Suprapubic skin (tissue), 4 donors: ENCODE measurements at places on chromosomes 6 and 20.

DNA sequence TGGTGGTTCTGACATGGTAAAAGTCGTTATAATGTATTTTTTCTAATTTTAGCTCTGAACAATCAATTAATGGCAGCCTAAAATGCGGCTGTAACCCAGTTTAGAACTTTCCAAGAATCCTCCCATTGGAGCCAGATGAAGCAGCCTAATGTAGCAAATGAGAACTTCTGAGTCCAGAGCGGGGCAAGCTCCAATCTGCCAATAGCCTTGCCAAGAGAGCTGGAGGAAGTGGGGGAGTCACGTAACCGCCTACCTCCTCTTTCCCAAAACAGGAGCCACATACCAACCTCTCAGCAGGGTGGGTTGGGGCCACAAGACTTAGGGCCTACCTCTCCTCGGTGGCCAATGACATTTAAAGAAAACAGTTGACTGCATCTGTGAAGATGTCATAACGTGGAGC lies 230.6 kb downstream of the SOD2 start:
- DNase-seq, result no peak

- DNase-seq, result no peak
These were observed 32.2 kb upstream of the TULP1 start for GRCh38 chr6:35544769-35545361.

- no peak for DNase-seq
These were observed 104.1 kb upstream of the SCAF8 start for GRCh38 chr6:154629127-154629526.

DNA sequence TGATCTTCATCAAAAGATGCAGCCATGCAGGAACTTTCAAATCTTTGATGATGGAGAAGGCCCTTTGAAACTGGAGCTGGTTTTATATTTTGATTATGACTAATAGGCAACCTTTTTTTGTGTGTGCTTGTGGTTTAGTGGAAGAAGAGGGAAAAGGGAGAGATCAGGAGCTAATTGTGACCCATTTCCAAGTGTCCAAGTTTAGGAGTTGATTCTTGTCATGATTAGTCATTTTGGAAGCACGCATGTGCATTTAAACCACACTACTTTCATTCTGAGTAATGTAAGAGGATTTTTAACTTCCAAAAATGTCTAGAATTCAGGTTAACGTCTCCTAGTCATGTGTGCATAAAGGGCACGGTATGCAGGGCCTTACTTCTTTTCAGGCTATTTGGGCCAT lies 3.5 kb downstream of the FOXO3 start:
- DNase-seq, result no peak

DNA sequence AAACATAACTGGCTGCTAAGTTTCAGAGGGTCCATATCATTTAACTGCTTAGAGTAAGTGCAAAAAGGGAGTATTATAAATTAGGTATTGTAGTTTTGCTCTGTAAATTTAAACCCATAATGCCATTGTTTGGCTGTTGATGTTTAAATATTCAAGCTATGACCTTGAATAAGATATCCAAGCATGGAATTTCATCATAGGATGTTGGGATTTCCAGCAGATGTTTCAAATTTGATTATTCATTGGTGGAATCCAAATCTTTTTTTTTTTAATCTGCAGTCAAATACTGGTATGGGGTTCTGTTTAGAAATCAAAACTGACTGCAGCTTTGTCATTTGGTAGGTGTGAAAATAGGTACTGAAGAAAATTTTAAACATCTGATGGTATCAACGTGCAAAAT lies 161.0 kb downstream of the KHDC1L start:
- DNase-seq, result no peak

- no peak for DNase-seq
These were observed 3.2 kb downstream of the HMGA1 start for GRCh38 chr6:34239893-34240292.

- no peak for DNase-seq
These were observed 37.1 kb upstream of the KCNK5 start for GRCh38 chr6:39266375-39266774.

GRCh38 chr20:36847009-36847709 lies 28.8 kb upstream of the TLDC2 start:
- peak; percentile 90 for DNase-seq

GRCh38 chr6:41623330-41623729 lies 14.9 kb upstream of the MDFI start:
- no peak for DNase-seq

- no peak for DNase-seq
These were observed 47.5 kb downstream of the OR2B6 start for GRCh38 chr6:28004350-28005151.

DNA sequence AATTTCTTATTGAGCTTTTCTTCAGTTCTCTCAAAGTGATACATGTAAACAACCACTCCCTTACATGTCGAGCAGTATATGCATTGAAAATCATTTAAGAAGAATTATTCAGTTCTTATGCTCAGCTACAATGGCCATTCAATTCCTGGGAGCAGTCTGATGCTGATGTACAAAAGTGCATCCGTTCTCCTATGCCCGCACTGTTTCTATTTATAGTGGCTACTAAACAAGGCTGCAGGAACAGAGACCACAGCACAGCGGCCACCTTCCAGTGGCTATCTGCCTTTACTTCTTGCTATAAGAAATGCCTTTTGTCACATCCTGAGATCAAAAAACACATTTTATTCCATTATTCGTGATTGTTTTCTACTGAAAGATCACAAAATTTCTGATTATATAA lies 82.2 kb downstream of the FHL5 start:
- DNase-seq, result no peak

DNA sequence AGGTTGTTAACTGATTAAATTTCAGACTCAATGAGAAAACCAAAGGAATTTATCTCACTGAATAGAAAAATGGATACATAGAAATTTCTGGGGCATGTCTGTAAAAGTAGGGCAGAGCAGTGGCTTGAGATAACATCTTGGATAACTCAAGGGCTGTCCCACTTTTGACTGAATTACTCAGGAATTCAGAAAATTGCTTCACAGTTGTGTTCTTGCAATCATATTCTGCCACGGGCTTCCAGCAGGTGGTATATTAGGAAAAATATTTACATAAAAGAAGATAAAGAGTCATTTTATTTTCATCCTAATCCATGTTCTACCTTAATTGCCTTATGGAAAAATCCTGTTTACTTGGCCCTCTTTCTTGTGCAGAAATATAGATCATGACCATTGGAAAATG lies 156.4 kb upstream of the AKIRIN2 start:
- no peak for DNase-seq

- DNase-seq, result no peak
These were observed 676.5 kb downstream of the TENT5A start for GRCh38 chr6:81075974-81076373.

- no peak for DNase-seq
These were observed 1.8 kb downstream of the PLEKHG1 start for GRCh38 chr6:150601439-150601838.

GRCh38 chr6:14709900-14710299 lies 536.0 kb upstream of the JARID2 start:
- no peak for DNase-seq

DNA sequence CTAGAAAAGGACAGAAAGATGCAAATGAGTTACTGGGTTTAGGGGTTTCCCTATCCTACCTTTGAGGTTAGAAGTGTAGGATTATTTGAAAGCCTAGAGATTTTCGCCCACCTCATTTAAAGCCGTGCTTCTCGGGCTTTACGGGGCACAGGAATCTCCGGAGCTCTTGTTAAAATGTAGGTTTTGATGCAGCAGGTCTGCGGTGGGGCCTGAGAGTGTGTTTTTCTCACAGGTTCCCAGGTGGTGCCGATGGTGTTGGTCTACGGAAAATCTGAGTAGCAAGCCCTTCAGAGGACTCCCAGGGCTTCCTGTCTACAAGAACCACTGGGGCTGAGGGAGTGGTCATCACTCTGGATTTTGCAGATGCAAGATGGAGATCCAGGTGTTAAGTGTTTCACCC lies 47.5 kb downstream of the TRAM2 start:
- no peak for DNase-seq

- no peak for DNase-seq
These were observed 27.7 kb downstream of the ME1 start for GRCh38 chr6:83403191-83403590.

DNA sequence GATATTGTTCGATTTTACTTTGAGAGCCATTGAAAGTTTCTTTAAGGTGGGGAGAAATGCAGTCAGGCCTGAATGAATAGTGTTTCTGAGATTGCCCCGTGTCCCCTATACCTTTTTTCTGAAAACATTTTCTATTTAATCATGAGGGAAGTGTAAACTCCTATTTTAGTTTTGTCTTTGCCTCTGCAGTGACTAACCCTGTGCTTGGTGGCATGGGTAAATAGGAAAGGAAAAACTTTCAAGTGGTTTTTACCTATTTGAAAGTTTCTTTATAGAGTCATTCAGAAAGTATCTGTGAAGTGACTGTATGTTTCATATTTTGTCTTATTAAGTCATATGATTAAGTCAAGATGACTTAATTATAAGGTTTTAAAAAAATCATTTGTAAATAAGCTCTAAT lies 14.5 kb downstream of the SNRNP48 start:
- no peak for DNase-seq

DNA sequence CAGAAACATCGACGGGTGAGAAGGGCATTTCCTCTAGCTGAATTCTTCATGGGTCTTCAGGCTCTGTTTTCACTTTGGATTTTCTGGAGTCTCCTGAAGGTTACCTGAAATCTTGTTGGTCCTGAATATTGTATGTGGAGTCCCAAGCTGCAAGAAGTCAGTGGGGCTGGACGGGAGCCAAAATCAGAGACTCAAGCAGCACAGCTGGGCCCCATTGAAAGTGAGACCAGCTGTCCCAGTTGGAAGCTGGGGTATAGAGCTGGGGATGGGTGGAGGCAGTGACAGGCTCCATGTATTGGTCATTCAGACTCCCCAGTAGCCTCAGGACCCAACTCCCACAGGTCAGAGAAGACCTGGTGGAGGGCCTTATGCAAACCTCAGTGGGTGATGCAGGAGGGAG lies 111.3 kb upstream of the MLN start:
- no peak for DNase-seq

- DNase-seq, result no peak
These were observed 446.7 kb downstream of the GJA1 start for GRCh38 chr6:121881974-121882667.

DNA sequence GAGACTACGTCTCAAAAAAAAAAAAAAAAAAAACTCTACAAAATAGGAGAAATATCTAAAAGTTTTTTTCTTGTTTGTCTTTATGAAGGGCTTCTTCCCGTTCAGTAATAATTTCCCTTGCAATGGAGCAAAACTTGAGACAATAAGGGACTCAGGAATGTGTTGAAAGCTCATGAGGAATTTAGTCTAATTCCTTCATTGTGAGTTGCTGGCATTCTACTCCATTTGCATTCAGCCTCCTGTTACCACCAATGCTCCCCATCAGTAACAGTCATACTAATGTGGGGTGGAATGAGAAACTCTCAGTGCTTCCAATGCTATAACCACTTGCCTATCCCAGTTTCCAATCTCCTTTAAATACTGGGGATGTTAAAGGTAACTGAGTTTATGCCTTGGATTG lies 576.7 kb upstream of the AGPAT4 start:
- no peak for DNase-seq

GRCh38 chr6:136962661-136963060 lies 40.6 kb downstream of the SLC35D3 start:
- DNase-seq, result no peak

DNA sequence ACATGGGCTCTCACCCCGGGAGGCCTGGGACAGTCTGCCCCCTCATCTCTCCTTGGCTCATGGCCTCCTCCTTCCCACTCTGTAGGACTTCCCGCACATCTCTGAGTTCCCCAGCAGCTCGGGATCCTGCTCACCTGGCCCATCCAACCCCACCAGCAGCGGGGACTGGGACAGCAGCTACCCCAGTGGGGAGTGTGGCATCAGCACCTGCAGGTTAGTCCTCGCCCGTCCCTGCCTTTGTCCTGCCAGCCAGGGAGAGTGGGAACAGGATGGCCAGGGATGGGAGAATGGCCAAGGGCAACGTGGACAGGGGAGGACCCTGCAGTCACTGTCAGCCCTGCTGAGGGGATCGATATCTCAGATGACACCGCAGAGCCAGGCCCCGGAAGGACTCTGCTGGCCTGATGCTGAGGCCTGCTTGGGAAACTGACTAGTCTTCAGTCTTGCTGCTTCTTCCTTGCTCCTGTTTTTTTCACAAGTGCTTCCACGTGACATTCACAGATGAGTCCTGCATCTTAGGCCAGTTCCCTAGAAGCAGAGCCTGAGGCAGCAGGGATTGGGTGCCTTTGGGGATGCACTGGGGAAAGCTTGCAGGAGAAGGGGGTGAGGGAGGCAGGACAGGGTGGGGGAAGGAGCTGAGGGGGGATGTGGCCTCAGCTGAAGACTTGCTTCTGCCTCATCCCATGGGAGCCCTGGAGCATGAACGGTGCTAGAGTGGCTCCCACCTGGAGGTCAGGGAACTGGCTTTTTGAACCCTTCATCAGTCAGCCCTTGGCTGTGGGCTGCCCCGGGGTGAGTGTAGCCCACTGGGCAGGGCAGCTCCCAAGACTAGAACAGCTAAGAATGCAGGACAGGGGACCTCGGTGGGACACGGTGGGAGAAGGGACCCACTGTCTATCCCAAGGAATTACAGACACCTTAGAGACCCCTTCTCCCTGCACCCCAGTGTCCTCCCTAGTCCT lies 120.1 kb downstream of the JPH2 start:
- DNase-seq, result no peak

DNA sequence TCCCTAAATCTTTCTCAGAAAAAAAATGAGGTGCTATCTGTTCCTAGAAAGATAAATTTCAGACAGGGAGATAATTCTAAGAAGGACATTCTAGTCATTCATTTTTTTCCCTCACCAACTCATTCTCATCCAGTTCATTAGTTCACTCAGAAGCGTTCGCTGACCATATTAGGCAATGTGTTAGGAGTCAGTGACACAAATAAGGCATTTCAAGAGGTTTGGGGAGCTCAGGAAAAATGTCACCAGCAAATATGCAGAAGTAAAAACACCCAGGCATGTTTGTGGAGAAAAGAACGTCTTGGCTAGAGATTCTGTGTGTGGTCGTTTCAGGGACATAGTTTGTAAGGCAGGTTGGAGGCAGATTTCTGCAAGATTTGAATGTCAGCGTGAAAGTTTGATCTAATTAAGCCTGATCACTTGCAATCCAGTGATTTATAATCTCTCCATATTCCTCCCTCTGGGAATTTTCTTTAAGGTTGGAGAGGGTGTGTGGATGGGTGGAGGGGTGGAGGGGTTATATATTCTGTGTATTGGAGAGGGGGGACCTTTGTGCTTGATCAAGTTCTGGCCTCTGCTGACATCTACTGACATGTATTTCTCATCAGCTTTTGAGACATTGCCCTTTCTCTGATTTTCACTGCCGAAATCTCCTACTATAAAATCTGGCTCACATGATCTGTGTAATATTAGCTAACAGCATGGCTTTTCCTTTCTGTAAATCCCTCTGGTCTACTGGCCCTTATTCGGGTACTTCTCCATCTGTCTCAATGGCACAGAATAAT lies 3.6 kb downstream of the MYCT1 start:
- DNase-seq, result no peak

DNA sequence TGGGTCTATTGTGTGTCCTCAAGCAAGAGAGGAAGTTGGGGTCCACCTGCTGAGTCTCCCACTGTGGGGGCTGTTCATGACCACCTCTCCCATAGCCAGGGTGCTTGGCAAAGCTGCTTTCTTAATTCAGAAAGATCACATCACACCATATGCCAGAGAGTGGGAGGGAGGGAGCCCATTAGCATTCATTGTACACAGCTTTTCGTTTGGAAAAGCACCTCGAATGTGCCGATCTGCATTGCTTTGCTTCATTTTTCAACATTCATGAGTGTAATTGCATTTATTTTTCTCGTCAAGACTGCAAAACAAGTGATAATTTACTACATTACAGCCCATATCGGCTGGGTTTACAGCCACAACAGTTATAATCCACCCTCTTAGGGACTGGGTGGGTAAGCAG lies 327.3 kb downstream of the PTPRT start:
- DNase-seq, result no peak

GRCh38 chr6:126721581-126722160 lies 381.8 kb downstream of the CENPW start:
- no peak for DNase-seq

- DNase-seq, result no peak
These were observed 579.9 kb downstream of the BMP2 start for GRCh38 chr20:7347409-7347808.
